ENCODE measurements at places on chromosomes 2 and 18.

- DNase-seq, result no peak
Observed at GRCh38 chr2:55985406-55985805, 61.8 kb upstream of the EFEMP1 start.

DNA sequence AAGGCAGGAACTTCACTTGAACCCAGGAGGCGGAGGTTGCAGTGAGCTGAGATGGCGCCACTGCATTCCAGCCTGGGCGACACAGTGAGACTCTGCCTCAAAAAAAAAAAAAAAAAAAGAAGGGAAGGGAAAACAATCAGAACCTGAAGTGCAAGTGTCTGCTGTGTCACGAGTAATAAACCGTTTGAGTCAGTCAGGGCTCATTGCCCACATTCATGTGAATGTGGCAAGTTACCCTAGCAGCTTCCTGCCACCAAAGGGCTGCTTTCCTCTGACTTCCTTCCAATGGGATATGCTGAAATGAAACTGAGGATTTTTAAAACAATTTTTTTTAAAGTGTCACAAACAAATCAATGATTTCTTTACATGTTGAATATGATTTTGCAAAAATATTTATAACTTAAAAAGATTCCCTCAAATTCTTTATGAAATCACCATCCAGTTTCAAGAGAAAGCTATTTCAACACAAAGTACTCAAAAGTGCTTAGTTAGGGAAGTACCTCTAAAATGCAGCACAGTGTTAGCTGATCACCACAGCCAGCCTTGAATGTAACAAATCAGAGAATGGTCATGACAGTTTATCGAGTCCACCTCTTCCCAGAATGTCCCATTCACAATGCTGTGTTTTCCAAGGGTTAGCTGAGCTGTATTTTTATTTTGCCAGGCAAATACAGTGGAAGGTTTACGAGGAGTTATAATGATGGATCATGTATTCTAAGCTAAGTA is 36.4 kb downstream of the WDSUB1 start:
- peak; percentile 61 for DNase-seq

- no peak for DNase-seq
Observed at GRCh38 chr2:20637147-20637546, 13.8 kb downstream of the HS1BP3 start.

DNA sequence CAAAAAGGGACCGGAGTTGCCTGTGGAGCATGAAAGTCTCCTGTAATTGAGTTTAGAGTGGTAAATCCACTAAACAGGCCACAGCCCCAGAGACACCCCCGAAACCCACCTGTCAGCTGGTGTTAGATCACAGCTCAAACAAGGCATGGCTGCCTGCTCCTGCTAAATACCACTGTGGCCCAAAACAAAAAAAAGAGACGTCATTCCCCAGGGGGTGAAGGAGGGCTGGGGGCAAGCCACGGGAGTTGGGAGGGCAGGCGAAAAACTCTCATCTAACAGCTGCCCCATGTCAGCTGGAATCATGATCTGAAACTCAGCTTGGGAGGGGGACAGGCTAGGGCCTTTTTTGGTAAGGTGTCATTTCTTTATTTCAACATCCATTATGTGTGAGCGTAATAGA is 42.5 kb upstream of the LRPPRC start:
- no peak for DNase-seq

DNA sequence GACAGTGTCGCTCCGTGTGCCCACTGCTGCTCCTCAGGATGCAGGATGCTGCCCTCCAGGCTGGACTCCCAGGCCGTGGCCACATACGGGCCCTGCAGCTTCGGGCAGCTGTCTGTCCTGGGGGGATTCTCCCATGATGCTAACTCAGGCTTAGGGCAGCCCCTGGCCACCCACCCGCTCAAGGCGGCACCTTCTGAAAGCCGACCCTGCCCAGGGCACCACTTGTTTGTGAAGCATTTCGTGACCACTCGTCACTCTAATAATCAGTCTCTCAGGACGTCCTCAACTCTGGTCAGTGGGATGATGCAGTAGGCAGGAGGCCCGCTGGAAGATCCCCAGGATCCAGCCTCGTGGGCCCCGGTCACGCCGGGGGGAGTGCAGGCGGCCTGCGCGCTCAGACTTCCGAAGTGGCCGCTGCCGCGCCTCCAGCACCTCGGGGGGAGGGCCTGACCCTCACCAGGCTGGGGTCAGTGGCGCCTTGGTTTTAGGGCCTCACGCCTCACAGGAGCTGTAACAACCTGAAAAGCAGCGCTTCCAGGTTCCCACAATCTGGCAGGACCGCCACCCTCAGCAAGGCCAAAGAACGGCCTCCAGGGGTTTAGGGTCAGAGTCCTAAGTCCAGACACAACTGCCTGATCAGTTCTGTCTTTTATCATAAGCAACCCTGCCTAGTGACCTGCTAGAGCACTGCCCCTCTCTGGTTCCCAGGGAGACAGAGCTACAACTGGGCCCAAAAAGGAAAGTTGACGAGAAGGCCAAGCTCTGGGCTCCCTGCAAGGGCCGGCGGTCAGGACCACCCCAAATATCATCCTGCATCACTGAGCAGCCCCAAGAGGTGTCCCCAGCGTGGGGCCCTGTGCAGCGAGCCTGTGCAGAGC is 53.0 kb downstream of the EIPR1 start:
- no peak for DNase-seq

- no peak for DNase-seq
Observed at GRCh38 chr2:2890901-2891300, 486.7 kb downstream of the EIPR1 start.

- DNase-seq, result peak; percentile 28
Observed at GRCh38 chr2:169452080-169452479, 27.2 kb upstream of the BBS5 start.

DNA sequence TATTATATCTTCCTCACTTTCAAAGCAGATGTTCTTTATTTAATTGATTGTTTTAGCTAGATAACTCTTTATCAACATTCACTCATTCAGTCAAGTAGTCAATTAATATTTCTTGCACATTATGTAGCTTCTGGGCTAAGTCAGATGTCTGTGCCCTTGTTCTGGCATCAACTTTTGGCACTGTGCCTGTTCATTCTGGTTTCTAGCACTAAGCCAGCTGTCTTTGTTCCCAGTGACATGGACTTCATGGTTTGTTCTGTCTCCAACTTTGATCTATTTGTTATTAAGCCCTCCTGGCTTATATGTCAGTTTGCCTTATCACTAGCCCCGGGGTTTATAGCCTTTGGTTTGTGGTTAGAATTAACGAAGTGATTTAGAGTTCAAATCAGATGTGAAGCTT is 247.9 kb upstream of the SYT4 start:
- DNase-seq, result no peak

- no peak for DNase-seq
Observed at GRCh38 chr2:211077216-211077767, 520.9 kb downstream of the CPS1 start.

DNA sequence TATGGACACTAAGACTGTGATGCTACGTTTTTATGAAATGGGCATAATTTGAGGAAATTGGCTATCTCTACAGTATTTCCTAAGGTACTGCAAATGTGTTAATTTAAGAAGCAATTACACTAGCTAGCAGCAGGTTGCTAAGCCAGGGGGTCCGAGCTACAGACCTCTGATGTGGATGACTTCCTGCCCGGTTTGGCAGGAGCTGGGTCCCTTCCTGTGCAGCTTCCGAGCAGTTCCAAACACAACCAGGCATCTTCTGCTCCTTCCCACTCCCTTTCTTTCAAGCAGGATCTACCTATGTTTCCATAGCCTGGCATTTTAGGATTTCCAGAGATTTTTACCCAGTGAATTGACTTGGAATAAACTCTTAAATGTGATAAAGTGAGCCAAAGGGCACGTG is 55.7 kb downstream of the SCN2A start:
- DNase-seq, result no peak

GRCh38 chr2:86219896-86220295 is 20.6 kb downstream of the MRPL35 start:
- no peak for DNase-seq

- DNase-seq, result no peak
Observed at GRCh38 chr2:239577935-239578334, 177.1 kb upstream of the HDAC4 start.

GRCh38 chr18:78072375-78072774 is 822.7 kb downstream of the GALR1 start:
- DNase-seq, result no peak

GRCh38 chr2:207683879-207684627 is 27.4 kb upstream of the CCNYL1 start:
- DNase-seq, result peak; percentile 89

- peak; percentile 39 for DNase-seq
Observed at GRCh38 chr18:55968550-55968949, 380.6 kb upstream of the TCF4 start.

GRCh38 chr2:62040926-62041325 is 135.5 kb downstream of the COMMD1 start:
- no peak for DNase-seq

DNA sequence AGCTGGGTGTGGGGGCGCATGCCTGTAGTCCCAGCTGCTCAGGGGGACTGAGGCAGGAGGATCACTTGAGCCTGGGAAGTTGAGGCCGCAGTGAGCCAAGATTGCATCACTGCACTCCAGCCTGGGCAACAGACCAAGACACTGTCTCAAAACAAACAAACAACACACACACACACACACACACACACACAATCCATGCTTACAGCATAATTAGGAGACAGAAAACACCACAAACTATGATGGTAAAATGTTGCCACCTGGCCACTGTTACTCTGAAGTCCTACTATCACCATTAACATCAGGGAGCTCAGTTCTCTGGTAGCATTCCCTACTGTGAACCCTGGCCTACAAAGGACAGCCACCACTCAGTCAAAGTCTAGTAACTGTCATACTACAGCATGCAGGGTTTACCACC is 18.3 kb downstream of the DNPEP start:
- peak; percentile 31 for DNase-seq

DNA sequence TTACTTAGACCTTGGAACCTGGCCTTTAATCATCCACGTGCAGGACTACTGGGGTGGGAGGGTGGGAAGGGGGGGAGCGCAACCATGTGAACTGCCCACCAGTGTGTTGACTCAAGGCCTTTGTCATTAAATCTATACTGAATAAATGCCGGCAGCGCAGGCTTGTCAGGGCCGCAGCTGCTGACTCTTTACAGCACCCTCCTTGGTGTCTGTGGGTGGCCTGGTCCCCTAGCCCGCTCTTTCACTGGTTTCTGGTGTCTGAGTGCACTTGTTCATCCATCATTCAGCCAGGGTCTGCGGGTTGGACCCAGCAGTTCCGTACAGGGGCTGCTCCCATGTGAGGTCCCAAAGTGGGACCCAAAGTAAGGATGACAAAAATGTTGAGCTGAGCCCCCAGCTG is 11.5 kb downstream of the MAP3K2 start:
- no peak for DNase-seq

GRCh38 chr18:70454704-70455322 is 166.0 kb downstream of the SOCS6 start:
- peak; percentile 64 for DNase-seq

DNA sequence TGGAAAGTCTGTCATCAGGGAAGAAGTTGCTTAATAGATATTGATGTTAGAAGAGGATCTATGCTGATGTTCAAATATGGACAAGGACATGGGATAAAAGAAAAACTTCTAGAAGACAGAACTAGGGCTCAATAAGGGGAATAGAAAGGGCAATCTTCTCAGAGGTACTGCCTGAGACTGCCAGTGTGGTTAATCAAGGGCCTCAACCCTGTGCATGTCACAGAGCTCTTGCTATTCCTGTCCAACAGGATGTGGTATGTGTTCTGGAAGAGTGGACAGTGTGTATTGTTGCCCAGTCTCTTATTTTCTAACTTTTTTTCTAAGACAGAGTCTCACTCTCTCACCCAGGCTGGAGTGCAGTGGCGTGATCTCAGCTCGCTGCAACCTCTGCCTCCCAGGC is 27.8 kb upstream of the RNF125 start:
- no peak for DNase-seq

DNA sequence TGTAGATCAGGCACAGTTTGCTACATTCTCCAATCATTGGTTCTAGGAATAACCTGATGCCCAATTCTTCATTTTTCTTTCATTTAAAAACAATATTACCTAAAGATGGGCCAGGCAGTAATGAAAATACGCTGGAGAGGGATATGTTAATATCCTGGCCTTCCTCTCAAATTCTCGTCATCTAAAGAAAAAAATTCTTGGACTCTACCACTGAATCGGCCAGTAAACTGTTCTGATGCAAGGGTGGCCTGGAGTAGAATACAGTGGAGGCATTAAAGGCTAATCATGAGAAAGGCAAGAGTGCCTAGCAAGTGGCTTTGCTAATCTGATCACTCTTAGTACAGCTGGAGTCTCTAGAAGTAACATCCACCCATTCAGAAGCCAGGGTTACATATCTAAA is 157.7 kb downstream of the ANTXR1 start:
- DNase-seq, result no peak

DNA sequence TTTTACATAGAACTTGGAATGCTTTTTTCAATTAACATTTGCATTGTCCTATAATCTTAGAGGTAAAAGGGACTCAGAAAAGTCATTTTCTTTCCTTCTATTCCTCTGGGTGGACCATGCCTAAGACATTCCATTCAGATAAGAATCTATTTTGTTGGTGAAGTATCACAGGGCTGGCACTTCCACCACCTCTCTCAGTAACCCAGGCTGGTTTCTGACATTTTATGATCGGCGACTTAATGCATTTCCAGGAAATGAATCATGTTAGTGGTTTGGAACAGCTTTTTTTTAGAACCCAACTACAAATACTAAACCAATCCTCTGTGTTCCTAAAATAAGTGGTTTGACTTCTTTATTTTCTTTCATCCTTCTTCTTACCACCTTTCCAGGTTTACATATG is 27.0 kb downstream of the GAD1 start:
- peak; percentile 79 for DNase-seq

- no peak for DNase-seq
Observed at GRCh38 chr2:130374587-130375290, 18.9 kb downstream of the PTPN18 start.

DNA sequence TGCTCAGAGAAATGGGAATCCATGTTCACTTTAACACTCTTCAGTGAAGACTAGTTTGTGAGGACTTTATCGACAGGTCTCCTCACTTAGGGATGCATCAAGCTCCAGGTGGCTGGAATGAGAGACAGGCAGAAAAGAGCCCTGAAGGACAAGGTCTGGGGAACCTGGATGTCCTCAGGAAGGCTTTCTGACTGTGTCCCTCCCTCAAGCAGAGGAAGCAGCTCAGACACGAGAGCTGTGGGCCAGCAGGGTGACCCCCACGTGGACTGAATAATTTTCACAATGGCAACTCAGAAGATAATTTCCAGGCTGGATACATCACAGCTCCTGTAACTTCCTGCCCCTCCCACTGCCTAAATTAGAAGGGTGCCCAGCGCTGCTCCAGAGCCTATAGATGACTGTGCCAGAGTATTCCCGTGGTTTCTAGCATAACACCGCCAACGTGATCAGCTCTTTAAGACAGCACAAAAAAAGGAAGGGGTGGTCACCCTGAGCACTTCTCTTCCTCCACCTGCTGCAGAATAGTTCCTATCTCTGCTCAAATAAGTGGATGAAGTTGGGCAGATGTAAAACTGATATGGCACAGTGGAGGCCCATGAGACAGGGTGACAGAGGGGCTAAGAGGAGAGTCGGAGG is 25.7 kb upstream of the NCK2 start:
- no peak for DNase-seq

DNA sequence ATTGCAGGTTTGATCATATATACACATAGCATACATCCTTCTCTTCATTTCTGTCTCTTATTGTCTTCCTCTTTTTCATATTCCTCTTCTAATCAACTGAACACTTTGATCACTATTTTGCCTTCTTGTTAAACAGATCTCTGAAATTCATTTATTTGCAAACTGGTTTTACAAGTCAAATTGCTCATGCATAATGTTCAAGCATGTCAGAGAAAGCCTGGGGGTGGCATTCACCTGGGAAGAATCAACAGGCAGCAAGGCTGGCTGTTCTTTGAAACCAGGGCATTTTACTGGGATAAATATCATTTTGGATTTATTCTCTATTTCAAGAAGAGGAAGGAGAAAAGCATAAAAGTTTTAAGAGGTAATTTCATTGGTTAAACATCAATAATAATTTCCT is 66.9 kb upstream of the LRATD1 start:
- no peak for DNase-seq
